ENCODE measurements at places on chromosomes 12 and 14.

DNA sequence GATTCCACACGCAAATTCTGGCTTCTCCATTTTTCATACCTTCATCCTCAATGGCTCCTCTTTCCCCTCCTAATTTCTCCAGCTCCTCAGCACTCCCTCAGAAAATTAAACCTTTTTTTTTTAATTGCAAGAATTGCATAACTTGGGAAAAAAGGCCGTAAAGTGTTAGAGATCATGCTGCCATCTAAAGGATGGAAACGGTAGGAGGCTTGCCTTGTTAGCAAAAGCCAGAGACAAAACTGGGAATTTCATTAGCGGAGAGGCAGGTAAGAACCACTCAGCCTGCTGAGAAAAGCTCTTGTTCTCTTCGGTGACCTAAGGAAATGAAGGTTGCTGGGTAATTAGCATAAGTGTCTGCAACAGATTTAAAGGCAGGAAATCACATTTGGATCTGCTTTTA is 204.3 kb downstream of the AEBP2 start:
- no peak for DNase-seq

- DNase-seq, result peak; percentile 44
Measured at GRCh38 chr14:39431416-39432178, 636 bp downstream of the FBXO33 start.

- DNase-seq, result peak; percentile 43
Measured at GRCh38 chr14:89911010-89911919, 43.3 kb downstream of the EFCAB11 start.

DNA sequence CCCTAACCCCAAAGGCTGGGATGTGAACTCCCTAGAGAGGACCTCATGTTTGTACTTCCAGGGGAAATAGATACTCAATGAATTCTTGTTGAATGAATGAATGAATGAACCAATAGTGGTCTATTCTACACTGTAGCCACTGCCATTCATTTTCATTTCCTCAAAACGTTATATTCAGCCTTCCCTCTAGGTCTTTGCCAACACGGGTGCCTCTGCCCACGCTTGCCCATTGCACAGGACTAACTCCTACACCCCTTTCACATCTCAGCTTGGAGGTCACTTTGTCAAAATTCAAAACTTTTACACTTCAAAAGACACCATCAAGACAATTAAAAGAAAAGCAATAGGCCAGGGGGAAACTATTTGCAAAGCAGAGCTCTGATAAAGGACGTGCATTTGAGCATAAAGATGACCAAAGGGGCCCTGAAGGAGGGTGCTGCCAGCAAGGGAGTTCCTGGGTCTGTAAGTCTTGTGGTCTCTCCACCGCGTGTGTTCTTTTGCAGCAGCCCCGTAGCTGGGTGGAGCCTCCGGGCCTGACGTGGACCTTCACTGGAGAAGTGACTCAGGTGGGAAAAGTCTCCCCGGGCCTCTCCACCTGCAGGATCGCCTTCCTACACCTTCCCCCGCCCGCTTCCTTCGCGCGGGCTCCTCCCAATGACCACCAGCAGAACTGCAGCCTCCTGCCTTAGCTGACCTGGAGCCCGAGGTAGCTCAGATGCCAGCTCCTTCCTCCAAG is 31.5 kb downstream of the TMEM63C start:
- peak; percentile 49 for DNase-seq

DNA sequence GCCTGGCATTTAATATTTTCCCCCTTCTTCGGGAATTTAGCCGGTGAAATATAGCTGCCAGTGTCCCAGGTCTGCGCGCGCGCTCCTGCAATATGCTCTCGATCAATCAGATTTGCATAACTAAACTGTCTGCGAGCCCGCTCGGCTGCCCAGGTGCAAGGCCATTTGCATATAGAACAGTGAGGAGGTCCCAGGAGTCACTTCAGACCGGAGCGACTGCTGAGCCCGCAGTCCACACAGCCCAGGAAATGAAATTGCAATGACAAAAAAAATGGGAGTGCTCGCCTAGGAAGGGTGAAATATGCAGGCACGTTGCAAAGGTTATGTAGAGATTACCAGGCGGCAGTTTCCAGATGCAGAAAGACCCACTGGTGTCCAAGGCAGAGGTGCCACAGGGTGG is 228.5 kb downstream of the VRK1 start:
- no peak for DNase-seq

DNA sequence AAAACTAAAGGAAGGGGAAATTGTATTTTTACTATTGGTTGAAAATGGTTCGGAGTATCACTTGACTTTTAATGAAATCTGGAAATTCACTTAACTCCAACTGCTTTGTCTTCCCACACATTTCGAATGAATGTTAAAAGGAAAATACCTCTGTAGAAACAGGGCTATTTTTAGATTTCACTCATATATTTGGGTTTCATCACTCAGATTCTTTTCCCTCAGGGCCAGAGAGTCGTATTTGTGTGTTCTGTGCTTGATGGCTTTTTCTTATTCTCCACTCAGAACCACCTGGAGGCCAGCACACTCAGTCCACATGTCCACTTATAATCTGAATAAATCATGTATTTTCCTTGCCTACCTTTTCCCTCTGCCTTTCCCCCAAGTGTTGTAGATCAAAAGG is 40.0 kb downstream of the DAAM1 start:
- DNase-seq, result no peak

GRCh38 chr12:123150275-123150743 is 581 bp downstream of the PITPNM2 start:
- no peak for DNase-seq

DNA sequence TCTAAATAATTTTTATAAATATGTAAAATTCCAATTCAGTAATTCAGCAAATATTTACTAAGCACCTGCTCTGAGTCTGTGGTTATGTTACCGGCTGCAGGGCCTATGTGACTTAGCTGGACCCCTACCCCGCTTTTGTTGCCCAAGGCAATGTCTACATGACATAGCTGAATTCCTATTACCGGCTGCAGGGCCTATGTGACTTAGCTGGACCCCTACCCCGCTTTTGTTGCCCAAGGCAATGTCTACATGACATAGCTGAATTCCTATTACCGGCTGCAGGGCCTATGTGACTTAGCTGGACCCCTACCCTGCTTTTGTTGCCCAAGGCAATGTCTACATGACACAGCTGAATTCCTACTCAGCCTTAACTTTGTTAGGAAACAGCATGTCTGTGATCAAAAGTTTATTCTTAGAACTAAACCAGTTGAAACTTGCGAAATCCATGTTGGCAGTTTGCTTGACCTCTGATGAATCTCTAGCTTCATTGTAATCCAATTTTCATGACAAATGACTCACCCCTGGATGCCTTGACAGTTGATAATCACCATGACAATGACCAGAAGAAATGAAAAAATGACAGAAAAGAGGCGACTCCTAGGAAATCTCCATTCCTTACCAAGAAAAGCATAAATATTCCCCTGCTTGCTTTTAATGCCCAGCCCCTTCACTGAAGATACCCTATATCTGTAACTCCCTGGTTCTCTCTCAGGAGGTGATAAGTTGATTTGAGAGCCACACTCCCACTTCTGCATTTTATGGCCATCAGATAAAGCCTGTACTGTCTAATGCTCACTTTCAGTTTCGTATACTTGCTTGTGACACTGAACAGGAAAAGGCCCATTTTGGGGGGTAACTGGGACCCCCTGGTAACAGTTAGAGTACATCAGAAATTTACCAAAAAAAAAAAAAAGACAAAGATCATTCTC is 148.4 kb upstream of the SYT10 start:
- DNase-seq, result no peak

DNA sequence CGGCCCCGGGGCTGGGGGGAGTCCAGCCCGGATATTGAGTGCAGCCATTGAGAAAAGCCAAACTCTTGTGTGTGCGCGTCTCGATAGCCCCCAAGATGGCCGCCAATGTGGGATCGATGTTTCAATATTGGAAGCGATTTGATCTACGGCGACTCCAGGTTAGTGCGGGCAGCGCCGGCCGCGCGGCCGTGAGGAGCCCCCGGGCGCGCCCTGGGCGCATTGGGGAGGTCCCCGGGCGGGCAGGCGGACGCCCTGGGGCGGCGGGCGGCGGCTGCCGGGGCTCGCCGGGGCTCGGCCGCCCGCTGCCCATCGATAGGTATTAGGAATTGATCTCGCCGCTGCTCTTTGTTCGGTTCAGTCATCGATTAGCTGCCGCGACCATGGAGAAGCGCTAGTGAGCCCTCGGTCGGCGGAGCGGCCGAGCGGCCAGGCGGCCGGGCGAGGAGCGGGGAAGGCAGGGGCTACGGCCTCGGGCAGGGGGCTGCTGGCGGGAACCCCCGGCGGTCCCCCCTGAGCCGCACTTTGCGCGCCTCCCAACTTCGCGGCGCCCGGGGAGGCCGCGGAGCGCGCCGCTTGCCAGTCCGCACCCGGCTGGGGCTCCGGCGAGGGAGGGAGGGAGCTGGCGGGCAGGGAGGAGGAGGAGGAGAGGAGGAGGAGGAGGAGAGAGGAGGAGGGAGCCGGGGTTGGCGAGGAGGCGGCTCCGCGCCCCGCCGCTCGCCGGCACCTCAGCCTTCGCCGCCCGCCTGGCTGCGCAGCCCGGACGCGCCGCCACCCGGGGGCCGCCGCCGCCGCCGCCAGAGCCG is 113.9 kb upstream of the MYL2 start:
- no peak for DNase-seq

DNA sequence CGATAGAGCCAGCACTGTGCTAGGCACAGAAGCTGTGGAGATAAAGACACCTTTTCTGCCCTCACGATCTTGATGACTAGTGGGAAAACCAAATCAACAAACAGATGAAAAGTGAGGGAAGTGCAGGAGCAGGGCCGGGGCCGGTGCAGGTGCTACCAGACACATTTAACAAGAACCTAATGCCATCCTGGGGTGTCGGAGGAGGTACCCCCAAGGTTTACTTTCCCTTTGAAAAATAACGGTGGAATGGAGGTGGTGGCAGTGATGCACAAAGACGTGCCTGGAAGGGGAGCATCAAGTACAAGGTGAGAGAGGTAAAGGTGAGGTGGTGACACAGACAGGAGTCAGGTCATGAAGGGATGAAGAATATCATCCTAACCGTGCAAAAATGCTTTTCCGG is 22.1 kb downstream of the SLC6A13 start:
- DNase-seq, result no peak

- DNase-seq, result no peak
Measured at GRCh38 chr12:121939186-121939585, 20.8 kb downstream of the CFAP251 start.

- DNase-seq, result no peak
Measured at GRCh38 chr14:100034961-100035500, 30.2 kb upstream of the EVL start.

- DNase-seq, result no peak
Measured at GRCh38 chr12:57195186-57195585, 21.4 kb upstream of the NXPH4 start.

- no peak for DNase-seq
Measured at GRCh38 chr14:96631030-96631429, 128.8 kb downstream of the PAPOLA start.

DNA sequence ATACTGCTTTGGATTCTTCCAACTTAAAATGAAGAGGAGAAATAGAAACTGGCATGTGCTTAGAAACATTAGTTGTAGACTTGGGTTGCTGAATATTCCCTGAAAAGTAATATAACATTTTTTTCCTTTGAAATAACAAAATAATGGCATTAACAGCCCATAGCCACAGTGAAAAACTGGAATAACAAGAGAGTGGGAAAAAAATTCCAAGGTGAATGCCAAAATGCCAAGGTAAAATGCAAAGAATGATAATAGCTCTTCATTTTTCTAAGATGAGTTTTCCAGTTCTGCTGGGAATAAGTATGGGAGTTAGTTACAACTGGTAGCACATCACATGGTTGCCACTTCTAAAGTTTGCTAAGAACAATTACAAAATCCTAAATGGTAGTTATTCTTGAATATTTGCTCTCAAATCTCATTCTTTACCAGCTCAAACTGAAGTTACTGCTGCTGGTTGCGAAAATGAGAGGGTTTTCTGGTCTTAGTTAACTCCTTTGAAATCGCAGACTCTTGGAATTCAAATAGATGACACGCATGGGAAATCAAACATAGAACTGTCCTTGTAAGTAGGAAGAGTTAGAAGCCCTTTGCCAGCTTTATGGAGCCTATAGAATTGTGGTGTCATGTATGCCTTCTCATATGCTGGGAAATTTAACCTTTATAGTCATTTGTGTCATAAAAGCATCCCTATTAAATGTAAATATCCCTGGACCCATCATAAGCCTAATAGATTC is 165.0 kb upstream of the DCN start:
- DNase-seq, result no peak

DNA sequence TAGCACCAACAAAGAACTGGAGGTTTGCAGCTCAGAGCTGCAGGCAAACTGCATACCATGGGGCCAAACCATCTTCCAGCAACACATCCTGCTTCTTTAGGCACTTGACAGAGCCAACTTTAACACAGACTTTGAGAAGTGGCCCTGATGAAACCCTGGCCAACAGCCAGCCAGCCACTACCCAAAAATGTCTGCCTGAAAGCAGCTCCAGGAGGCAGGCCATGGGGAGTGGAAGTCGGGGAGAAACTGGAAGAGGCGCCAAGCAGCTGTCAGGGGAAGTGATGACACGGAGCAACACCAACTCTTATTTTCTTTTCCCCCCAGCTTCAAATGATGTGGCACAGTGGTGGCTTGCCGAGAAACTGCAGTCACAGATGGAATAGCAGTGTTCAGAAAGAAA is 110.9 kb upstream of the PLXNC1 start:
- no peak for DNase-seq

DNA sequence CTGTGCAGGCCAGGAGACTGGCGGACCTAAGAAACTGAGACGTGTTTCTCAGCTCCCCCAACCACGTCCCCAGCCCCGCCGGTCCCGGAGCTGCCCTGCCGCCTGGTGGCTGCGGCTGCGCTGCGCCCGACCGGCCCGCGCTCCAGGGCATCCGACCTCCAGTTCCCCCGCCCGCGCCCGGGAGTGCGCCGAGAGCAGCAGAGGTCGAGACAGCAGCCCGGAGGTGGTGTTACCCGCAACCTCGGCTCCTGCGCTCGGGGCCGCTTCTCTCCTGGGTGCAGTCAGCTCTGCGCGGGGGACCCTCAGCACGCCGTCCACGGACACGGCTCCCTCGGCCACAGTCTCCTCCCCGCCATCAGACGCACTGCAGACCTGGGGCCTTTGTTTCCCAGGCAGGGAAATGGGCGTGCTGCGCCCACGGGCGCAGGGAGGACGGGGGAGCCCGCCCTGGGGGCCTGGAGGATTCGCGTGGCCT is 21.6 kb upstream of the GPR132 start:
- no peak for DNase-seq

GRCh38 chr12:116308647-116309046 is 31.2 kb upstream of the MED13L start:
- no peak for DNase-seq

- peak; percentile 71 for DNase-seq
Measured at GRCh38 chr14:49892301-49892635, 614 bp upstream of the ARF6 start.

GRCh38 chr12:63008372-63008771 is 73.4 kb upstream of the PPM1H start:
- DNase-seq, result no peak
